Cerebellar cortex (tissue), 1 donor: ENCODE measurements at places on chromosomes 2 and 18.

DNA sequence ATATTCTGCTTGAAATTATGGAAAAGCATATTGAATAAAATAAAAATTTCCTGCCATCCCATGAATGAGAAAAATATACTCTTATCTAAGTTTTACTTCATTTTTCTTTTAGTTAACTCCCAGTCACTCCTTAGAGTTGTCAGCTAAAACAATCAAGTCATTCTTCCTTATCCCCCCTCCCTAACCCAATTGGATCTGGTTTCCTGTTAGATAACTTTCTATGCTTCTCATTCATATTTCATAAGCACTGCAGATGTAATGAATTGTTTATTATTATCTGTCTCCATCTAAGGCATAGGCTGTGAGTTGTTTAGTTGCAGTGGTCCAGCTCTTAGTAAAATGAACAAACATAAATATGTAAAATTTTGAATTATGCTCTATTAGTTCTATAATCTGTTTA is 244.0 kb upstream of the GCFC2 start:
- no peak for DNase-seq

DNA sequence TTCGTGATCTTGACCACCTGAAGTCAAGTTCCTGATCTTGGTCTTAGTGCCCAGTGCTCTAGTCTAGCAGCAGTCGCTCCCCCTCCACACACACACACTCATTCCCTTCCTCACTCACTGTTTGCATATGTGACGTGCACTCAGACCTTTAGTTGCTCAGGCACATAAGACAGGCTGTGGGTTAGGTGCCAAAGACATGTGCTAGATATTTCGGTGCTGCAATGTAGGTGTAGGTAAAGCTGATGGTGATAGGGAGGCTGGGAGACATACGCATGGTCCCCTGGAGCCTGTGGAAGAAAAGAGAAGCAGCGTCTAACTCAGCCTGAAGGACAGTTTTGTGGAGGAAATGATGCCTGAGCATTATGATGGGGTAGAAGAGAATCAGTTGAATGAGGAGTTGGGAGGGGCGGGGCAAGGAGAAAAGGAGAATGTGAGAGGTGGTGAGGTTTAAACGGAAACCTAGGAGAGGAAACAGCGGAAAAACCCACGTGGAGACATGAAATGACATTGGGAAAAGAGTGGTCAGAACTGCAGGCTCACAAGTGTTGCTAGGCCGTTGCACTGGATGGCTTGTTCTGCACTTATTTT is 3.8 kb downstream of the TTC39C start:
- DNase-seq = no peak

GRCh38 chr2:117359266-117359914 is 455.1 kb upstream of the DDX18 start:
- no peak for DNase-seq

DNA sequence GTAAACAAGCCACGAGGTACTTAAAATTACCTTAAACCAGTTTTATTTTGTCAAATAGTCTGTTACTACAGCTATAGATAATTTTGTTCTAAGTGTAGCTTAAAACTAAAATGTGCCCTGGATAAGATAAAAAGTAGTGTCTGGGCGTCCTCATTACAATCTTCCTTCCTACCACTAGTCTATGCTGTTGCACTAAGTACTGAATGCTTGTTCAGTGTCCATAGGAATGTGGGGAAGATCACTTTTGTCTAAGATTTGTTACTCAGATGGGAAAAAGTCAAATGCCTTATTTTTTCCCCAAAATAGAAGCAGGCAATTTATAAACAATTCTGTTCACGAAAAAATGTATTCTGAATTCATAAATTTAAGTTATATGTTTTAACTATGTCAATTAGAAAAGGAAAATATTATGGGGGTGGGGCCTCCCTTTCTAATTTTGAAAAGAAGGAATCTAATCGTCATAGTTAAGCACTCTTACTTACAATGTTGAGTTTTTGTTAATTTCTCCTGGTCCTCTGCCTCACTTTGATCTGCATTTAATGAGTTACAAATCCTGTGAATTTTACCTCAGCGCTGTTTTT is 140.4 kb upstream of the VRK2 start:
- DNase-seq = peak; percentile 28

DNA sequence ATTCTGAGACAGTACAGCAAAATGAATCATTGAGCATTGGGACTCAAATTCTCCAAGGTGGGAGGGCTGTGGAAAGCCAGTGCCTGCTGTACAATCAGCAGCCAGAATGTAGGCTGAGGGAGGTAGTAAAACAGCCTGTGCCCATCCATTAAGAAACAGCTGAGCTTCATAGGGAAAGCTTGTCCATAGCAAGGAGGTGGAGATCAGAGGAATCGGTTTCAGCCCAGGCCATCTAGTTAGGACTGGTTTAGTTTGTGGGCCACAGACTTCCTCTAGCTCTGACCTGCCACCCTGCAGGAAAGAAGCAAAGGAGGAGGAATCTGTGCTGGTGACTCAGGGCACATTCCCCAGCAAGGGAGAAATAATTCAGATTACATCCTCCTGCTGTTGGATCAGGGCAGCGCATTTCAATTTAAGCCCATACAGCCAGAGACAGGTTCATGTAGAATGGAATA is 333.4 kb downstream of the SETBP1 start:
- DNase-seq = no peak

DNA sequence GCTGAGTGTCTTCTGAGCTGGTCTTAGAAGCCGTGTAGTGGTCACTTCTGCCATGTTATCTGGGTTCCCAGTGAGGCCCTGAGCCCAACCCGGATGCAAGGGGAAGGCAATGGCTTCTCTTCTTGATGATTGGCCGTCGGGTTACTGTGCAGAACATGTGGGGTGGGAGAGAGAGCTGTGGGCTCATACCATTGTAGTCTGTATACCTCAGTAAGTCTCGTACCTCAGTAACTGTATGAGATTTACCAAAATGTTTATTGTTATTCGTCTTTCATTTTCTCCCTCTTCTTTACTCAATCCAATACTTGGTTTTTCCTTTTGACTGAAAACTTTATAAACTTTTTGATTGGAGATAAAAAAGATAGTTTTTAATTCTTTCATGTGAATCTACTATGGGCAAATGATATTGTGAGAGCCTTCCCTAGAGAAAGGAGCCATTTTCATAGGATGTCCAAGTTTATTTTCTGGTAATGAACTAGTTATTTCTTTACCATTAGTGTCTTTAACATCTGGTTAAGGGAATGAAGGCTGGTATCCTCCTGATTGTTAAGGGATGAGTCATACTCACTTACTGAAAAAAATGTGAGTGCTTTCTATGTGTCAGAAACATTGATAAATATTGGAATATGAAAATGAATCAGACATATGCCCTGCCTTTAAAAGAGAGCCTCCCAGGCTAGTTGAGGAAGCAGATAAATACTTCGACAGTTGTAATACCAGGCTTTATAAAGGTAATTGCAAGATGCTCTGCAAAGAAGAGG is 129.9 kb downstream of the PRPF40A start:
- DNase-seq = no peak
